Fibroblast of villous mesenchyme (primary cell): ENCODE measurements at places on chromosomes 3 and 15. TPM values are rescaled to one million over a fixed set of nuclear protein-coding genes. Genes with fewer than 3 reads are reported as not detected.

Gene HGD
- 0.32 and 0.43 TPM in 2 replicates for total RNA-seq

Gene TMEM42
- total RNA-seq = 12.6 and 13.0 TPM in 2 replicates

Gene ROPN1
- total RNA-seq = under 0.01 TPM in 1 of 2 replicates, not detected in the other

Gene ATP13A5
- total RNA-seq = not detected in 2 replicates

Gene TBC1D5
- 92.1 and 107 TPM in 2 replicates for total RNA-seq

Gene GOLGA8G
- total RNA-seq = not detected in 2 replicates

Gene STAB1
- total RNA-seq = under 0.01 and 0.43 TPM in 2 replicates
